ENCODE measurements at places on chromosomes 1 and 21. TPM values are rescaled to one million over a fixed set of nuclear protein-coding genes. Genes with fewer than 3 reads are reported as not detected.
A peak's percentile ranks its signal among the peaks of the same experiment; 100 is the strongest.

DNA sequence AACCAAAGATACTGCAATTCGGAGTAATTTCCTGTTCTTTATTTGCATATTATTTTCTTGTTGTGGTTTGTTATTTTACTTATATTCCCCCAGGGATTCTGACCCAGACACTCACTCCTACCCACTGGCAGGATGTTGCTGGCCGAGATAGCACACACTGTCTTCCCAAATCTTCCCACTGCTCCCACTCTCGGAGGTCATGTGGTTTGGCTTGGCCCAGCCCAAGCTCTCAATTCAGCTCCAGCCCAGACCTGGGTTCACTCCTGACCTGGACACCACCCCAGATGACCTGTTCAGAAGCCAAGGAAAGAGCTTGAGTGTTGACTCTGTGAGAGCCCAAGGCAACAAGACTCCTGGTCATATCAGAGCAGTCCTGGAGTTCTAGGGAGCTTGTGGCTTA, 1.2 kb upstream of the FAM43B start:
- DNase-seq: no peak

DNA sequence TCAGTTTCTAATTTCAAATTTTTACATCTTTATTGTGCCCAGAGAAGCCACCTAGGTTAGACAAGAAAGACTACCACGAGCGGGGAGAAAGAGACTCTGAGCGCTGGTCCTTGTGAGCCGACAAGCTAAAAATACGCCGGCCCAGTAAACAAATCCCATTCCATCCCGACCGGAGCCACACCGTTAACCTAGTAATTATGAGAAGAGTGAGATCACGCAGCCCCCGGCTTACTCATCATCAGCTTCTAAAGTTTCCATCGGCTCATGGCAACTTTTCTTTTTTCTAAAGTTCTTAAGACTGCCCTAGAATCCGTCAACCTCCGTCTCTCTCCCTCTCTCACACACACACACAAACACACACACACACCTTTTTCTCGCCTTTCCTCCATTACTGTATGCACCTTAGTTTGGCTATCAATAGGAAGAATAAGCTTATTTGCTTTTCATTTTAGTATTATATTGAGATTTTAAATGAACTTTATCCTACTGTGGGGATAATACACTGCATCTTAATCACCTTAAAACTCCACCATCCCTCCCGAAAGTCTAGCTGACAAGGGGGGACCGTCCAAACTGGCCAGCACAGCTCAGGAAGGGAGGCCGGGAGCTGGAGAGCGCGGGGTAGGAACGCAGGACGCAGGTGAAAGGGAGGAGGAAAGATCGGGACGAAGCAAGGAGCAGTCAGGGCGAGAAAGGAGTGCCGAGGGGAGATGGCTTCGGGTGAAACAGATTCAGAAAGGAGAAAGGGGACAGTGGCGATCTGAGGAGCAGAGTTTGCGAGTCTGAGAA, 728 bp downstream of the OTUD7B start:
- peak; percentile 62 for DNase-seq

GRCh38 chr1:107843989-107844388, 121.0 kb downstream of the VAV3 start:
- peak; percentile 47 for DNase-seq

DNA sequence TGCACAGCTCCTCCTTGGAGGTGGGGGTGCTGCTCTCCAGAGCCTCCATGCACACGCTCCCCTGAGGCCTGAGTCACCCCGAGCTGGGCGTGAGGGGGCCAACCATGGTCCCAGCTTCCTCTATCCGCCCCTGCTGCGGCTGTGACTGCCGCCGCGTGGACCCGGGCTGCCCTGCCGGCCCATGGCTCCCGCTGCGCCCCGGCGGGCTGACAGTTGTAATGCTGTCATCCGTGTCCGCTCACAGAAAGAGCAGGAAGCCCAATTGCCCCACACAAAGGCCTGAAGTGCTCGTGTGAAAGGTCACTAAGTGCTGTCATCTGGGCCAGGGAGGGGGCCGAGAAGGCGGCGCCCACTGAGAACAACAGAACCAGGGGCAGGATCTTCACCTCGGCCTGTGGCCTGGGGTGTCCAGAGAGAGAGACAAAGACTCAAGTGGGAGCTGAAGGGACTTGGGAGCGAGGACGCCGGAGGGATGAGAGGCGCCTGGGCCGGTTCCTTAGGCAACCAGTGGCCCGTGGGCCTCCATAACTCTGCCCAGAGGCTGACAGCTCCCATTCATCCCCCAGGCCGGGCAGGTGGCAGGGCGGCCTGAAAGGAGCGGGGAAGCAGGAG, 31.5 kb downstream of the OLIG1 start:
- DNase-seq: no peak

DNA sequence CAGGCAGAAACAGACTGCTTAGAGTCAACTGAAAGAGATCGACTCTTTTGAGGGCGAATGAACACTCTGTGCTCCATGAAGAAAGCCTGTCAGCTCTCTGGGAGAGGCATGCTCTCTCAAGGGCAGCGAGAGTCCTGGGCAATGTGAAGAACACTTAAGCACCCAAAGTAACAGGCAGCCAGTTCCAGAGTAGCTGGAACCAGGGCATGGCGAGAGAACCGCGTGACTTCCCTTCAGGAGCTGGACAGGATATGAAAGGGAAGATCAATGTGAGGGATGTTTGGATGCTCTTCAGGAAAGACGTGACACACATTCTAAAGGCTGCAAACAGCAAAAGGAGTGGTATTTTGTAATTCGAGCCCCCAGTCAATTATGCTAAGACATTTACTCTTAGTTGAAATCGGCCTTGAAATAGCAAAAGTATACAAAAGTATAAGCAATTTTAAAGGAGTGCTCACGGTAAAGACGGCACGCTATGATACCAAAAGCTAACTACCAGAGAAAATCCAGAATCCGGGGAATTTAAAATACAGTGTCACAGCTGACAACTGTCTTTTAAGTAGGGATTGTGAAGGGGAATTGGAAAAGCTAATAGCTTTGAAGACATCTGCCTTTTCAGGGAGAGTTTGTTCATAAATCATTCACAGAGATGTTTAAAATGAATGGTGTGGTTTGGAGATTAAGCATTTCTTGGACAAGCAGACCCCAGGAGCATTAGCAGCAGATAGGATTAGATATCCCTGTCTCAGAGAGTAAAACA, 20.8 kb downstream of the ADAMTS5 start:
- no peak for DNase-seq

- DNase-seq: no peak
Observed at GRCh38 chr1:93853940-93854339, 25.1 kb downstream of the DNTTIP2 start.

DNA sequence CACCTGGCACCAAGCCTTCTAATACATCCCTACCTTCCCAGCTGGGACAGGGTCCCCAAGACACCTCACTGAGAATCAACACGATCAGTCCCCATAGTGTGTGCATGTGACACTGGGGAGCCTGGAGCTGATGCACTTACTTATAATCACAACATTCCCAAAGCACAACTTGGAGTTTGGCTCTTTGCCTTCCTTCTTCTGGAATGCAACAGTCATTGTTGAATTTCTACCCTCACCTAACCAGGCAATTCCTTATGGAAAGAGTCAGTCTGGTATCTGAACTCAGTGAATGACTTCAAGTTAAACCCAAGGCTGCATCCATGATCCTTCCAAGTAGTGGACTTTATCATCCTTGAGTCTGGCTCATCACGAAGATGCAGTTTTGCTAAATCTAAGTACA, 86.1 kb downstream of the DSCAM start:
- DNase-seq: no peak

- DNase-seq: no peak
Observed at GRCh38 chr1:234958066-234958705, 170.5 kb downstream of the TOMM20 start.

TMEM200B gene
- not detected for total RNA-seq

EPS8L3 gene
- total RNA-seq: not detected

Measured in B cell (primary cell).